NCI-H446 treated with DMSO at 0.1 percent for 48 hours (cell line): ENCODE measurements at places on chromosomes 5 and 9.
A peak's percentile ranks its signal among the peaks of the same experiment; 100 is the strongest.

DNA sequence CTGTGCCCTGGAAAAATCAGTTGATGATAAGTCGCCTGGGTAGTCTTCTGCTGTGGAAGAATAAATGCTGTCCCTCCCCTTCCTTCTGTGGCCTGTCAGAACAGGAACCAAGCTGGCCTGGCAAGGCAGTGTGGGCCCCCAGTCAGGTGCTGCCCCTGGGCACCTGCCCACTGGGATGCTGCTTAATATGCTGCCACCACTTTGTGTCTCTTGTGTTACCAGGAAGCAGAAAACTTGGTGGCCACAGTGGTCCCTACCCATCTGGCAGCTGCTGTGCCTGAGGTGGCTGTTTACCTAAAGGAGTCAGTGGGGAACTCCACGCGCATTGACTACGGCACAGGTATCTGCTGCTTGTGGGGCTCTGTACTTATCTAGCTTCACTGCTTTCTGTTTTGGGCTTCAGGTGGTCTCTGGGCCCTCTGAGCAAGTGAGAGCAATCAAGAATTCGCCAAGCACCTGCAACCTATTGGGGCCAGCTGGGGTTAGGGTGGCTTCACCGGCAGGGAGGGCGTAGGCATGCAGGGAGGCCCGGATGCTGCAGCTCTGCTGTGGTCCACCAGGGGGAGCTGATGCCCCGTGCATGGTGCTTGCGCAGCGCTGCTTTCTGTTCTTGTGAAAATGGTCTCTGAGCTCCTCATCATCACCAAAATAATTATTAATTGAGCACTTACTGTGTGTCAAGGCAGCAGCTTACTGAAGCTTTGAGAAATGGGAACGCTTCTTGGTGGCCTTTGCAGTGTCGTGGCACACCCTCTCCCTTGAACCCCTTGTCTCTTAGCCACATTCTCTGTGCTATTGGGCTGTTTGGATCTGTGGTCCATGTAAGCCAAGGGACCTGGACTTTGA lies 20.3 kb downstream of the PTPA start:
- DNase-seq: no peak

DNA sequence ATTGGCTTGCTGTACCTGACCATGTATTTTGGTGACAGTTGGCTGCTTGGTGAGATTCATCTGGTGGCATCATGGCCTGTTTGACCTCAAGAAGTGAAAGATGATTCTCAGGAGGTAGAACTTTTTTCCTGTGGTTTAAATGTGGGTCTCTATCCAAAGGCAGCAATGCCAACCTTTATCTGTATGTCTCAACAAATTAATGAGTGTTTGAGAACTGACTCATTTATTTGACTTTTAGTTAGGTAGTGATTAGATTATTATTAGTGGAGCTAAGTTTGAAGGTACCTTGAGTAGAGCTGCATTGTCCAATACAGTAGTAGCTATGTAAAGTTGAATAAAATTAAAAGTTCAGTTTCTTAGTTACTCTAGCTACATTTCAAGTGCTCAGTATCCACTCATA lies 48.2 kb downstream of the TLE4 start:
- DNase-seq: no peak

DNA sequence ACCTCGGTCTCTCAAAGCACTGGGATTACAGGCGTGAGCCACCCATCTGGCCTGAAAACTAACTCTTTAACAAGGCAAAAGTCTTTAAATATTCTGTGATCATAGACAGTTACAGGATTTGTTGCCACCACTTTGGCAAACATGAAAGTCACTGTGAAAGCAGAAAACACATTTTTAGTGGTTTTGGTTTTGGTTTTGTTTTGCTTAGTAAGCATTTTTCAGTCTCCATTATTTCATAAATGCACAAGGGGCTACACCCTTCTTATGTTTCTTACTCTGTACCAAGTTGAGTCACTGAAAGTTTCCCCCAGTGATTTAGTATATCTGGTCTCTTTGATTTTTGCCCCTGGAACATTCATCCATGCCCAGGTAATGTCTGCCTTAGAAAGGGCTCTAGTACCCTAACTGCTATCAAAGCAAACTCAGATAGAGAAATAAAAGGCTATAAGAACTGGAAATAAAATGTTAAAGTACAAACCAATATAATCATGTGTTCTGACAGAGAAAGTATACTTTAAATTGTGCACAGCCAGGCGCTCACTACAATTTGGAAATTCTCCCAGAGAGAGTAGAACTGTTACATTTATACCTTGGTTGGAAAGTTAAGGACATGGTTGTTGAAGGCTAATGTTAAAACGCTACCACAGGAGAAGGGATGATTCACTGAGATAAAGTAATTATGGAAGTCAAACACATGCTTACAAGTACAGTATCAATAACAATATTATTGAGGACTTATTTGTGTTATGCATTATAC lies 1022.5 kb upstream of the DMAC1 start:
- no peak for DNase-seq

- no peak for DNase-seq
These were observed 19.6 kb downstream of the MFAP3 start for GRCh38 chr5:154058055-154059038.

DNA sequence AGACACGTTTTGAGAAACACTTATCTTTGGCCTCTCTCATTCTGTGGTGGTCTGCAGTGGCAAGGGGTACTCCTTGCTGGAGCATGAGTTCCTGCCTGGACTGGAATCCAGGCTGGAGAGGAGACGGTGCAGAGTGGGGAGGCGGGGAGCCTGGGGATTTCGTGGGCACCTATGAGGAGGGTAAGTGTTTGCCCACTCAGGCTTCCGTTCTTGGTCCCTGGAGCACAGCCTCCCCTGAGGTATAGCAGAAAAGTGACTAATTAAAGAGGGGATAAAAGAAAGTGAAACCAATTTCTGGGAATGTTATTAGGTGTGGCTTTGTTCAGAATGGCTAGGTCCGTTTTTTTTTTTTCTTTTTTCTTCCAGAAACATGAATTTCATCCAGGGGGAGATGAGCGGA lies 90.8 kb downstream of the ARHGAP26 start:
- no peak for DNase-seq

GRCh38 chr9:38689678-38690077 lies 30.3 kb downstream of the FAM240B start:
- DNase-seq: peak; percentile 69

DNA sequence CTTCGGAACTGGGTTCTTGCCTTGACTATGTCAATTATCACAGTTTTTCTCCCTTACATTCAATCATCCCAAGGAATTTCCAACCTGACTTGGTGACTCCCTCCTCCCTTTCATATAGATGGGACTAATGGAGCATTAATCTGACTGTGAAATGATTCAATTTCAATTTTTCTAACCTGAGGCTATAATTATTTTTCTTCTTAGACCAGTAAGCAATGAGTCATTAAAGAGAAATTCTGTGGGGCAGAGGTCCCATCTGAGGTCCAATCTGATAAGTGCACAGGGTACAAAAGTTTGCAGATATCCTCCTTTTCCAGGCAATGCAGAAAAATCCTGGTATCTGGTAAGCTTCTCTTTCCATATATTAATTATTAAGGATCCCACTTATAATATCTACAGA lies 18.9 kb downstream of the PDE4D start:
- no peak for DNase-seq

DNA sequence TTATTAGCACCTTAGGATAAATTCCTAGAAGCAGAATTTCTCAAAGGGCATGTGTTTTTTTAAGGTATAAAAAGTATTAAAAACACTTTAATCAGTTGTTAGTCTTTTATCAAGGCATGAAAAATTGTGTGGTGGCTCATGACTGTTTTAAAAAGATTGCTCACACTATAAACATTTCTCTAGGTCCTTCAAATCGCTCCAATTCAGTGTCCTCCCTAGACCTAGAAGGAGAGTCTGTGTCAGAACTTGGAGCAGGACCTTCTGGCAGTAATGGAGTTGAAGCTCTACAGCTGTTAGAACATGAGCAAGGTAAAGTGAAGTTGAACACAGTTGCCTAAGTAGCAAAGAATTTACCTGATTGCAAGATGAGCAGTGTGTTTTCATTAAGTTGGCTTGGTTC lies 62.0 kb downstream of the GAPVD1 start:
- no peak for DNase-seq

- DNase-seq: no peak
These were observed 118.2 kb downstream of the SEC61B start for GRCh38 chr9:99340281-99340680.

GRCh38 chr5:163303718-163304117 lies 133.7 kb upstream of the CCNG1 start:
- DNase-seq: no peak

DNA sequence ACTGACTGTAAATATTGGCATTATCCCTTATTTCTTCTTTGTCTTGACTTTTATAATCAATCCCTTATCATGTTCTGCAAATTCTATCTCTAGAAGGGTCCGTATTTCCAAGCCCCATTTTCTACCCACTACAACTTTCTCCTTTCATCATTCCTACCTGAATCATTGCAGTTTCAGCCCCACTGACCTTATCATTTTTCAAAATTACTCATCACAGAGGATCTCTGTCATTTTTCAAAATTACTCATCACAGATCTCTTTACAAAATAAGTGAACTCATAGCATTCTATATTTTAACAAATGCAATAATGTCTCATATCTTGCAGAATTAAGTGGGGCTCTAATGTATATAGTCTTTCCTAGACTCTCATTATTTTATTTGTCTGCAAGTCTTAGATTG lies 256.9 kb upstream of the COX7C start:
- DNase-seq: no peak

GRCh38 chr5:74971947-74972460 lies 80.4 kb downstream of the GCNT4 start:
- DNase-seq: no peak

- no peak for DNase-seq
These were observed 75.4 kb upstream of the SELENOP start for GRCh38 chr5:42887097-42887496.

- DNase-seq: no peak
These were observed 181.8 kb upstream of the ELL2 start for GRCh38 chr5:96143450-96143849.

- no peak for DNase-seq
These were observed 193.0 kb downstream of the RFX3 start for GRCh38 chr9:3332802-3333201.

DNA sequence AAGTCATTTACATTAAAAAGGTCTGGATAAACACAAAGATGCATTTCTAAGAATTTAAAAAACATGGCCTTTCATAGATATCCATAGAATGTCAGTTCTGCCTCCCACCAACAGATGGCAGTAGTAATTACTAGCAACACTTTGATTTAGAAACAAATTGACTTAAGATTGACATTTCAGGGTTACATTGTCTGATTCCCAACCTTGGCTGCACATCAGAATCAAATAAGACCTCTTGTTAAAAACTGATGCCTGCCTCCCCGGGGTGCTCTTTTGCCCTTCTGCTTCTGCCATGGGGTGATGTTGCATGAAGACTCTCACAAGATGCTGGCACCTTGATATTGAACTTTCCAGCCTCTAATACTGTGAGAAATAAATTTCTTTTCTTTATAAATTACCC lies 146.2 kb upstream of the GPR151 start:
- no peak for DNase-seq

DNA sequence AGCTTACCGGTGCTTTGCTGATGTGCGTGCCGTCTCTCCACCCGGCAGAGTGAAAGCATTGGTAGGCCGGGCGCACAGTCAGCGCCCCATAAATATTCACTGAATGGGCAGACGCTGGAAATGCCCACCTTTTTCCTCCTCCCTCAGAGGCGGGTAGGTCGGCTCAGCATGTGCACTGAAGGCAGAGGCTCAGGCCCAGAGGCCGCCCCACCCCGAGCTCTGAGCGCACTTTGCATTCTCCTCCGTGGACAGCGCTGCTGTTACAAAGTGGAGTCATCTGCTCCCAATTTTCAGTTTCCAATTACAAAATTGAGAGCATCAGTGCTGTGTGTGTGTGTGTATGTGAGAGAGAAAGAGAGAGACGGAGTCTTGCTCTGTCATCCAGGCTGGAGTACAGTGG lies 10.6 kb downstream of the UCK1 start:
- no peak for DNase-seq

- DNase-seq: no peak
These were observed 3.3 kb upstream of the OCLN start for GRCh38 chr5:69489246-69489645.

GRCh38 chr9:3241290-3241689 lies 284.5 kb downstream of the RFX3 start:
- DNase-seq: no peak

DNA sequence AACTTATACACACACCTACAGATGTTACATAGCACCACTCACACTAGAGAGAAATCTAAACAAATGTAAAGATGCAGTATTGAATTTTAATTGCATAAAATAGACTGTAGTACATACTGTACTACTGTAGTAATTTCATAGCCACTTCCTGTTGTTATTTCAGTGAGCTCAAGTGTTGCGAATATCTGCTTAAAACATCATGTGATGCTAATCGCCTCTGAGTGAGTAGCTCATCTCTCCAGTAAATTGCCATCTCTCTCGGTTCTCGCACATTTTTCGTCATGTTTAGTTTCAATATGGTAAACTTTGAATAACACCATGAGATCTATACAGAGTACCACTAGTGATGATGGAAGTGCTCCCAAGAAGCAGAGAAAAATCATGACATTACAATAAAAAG lies 22.0 kb upstream of the ARHGEF28 start:
- no peak for DNase-seq

DNA sequence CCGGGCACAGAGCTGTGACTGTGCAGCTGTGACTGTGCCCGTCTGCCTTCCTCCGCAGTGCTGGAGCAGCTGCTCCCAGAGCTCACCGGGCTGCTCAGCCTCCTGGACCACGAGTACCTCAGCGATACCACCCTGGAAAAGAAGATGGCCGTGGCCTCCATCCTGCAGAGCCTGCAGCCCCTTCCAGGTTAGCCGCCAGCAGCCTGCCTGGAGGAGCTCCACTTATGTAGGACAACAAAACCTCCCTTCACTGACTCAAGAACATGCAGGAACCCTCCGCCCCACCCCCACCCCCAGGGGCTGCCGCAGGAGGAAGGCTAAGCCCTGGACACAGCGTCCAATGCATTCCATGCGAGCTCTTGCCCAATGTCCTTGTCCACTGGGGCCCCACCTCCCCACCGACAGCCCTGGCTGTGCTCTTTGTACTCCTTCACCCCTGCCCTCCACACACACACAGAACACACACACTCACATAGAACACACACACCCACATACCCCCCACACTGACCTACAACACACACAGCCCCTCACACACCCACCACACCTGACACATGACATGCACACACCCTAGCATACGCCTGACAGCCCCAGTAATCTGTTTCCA lies 27.9 kb downstream of the AFAP1L1 start:
- DNase-seq: no peak

- DNase-seq: no peak
These were observed 63.9 kb downstream of the PCDH1 start for GRCh38 chr5:141814064-141814964.

DNA sequence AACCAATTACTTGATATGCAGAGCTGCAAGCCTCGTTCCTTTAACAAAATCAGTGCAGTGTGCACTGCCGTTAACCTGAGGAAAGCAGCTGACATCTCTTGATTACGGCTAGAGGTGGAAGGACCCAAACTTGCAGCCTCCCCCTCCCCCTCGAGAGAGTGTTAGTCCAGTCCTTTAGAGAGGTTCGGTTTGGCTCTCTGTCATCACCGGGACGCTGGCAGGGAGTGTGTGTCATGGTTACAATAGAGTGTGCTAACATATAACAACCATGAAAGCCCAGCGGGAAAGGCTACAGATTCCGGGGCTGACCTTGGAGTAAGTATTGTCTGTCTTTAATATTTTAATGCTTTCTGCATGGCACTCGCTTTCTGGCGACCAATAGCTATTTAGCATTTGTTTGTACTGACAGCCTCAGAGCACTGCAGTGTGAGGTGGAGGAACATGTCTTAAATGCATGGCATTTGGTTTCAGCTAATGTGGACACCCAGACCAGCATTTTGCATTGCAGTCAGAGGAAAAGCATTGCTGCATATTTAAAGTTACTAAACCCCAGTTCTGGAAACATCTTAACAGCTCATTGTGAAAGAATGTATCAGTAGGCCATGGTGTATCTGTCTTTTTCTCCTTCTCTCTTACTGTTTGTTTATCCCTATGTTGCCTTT lies 237.5 kb downstream of the CD180 start:
- no peak for DNase-seq
